ENCODE measurements at places on chromosomes 5 and 9.

DNA sequence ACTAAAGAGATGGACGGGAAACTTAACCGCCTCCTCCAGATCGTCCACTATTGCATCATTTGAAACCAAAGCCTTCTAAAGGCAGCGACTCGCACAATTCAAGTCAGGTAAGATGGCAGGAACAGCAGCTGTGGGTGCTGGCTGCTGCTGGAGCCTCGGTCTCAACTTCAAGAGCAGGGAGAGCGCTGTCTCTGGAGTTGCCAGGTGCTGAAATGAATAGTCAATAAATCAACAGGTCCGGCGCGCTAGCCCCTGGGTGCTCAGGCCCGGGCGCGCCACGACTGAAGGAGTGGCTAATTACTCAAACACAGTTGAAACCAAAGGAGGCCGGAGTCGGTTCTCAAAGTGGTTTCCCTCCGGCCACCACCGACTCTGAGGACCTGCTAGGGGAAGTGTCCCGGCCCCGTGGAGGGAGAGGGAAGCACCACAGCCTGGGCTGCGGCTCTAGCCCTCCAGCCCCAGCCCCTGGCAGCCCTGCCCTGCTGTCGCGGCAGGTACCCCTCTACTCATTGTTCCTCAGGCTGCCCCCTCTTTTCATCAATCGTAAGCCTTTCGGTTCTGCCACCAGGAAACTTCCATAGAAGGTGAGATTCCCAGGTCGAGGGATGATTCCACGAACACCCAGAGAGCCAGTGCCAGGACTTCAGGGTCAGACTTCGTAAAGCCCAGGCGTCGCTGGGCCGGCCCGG lies 804 bp downstream of the TTC39B start:
- peak; percentile 79 for DNase-seq

DNA sequence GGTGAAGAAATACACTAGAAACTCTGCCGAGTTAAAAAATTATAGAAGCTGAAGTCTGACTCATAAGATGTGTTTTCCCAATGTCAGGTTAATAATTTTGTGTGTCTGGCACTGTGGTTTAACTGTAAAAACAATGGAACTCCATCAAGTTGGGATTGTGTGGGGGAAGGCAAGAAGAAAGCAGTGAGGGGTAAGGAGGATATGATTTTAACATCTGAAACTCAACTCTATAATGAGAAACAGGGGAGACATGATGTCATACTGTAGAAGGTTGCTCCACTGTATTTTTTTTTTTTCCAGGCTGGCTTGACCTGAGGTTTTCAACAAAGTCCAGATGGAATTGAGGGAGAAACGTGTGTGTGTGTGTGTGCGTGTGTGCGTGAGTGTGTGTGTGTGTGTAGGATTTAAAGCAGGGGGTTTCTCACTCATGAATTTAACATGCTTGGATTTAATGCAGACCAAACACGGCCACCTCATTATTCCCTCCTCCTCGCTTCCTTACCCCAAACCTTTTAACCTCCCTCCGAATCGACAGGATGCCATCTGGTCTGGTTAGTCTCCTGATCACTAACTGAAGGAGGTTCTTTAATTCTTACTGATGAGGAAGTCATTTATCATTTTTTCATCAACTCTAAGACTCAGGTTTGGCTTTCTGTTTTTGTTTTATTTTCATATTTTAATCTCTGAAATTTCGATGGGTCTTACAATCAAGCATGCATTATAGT lies 140.2 kb upstream of the LPAR1 start:
- no peak for DNase-seq

DNA sequence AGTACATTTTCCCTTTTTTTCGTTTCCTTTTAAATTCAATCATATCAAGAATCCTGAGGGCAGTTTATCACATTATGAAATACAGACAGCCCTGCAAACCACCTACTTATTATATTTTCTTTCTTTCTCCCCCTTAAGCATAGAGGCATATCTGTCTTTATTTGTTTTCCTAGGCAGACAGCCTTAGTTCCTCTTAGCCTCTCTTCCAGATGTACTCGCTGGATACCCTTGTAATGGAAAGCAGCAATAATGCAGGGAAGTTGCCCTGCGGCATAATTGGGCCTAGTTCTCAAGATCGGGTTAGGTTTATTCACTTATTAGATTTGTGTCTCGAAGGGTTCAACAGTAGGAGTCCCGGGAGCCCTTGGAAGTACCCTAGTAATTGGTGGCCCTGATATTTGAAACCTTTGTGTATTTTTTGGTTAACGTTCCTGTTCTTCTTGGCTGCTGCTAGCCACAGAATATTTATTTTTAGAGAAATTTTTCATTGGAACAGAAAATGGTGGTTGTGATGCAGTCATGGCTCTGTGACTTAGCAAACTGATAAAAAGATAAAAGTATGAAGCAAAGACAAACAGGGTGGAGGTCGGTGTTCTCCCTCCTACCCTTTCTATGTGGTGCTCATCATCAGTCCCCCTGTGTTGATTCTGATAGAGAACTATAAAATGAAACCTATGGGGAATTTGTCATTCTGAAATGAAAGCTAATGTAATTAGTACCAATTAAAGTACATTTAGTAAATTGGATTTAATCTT lies 6.4 kb downstream of the TLE4 start:
- DNase-seq: no peak

- no peak for DNase-seq
These were observed 39.1 kb downstream of the FBN2 start for GRCh38 chr5:128498844-128499455.

DNA sequence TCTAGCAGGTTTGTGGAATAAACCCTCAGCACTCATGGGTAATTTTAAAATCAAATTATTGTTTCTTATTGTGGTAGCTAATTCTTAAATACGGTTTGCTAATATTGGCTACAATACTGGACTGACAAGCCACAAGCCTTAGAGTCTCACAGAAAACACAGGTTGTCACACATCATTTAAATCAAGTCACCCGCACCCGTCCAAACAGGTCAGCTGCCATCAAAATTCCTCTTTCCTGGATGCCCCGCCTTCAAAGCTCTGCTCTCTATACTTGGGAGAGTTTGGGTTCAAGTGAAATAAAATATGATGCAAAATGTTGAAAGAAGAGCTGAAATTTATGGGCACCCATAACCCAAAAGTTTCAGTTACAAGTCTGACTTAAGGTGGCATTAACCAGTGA lies 12.3 kb upstream of the SUSD1 start:
- DNase-seq: no peak

DNA sequence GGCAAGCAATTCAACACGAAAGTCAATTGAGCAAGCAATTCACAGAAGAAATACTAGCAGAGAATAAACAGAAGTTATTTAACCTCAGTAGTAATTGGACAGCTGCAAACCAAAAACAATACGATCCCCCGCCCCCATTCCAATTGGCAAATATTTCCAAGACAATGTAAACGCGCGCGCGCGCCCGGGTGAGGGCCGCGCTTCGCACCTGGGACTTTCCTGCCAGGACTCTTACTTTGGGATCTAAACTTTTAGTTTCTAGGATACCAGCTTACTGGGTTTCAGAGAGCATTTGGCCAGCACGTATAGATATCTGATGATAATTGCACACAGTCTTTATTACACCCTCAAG lies 8.6 kb downstream of the RUFY1 start:
- DNase-seq: no peak

DNA sequence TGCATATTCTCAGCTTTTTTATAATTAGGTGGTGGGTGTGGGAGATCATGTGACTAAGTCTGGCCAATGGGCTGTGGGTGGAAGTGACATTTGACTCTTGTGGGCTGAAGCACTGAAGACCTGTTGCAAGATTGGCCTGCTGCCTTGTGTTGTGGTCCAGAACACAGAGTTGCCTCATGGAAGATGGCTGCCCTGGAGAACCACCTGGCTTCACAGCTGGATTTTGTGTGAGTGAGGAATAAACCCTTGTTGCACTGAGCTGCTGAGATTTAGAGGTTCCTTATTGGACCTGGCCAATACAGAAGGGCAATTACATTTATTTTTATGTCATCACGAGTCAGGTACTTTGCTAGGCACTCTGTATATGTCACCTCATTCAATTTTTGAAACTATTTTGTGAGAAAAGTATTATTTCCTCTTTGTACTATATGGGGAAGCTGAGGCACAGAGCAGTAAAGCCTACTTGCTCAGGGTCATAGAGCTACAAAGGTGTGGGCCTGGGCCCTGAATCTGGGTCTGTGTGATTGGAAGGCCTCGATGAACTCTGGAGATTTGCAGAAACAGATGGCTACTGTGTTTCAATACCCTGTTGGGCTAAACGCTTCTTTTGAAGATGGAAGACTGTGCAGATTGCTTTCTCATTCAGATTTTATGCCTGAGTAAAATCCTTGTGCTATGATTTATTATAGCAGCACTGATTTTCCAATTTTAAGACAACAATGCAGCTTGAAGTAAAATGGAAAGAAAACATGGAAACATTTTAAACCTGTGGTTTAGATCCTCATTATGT lies 71.2 kb upstream of the TBC1D2 start:
- DNase-seq: no peak

GRCh38 chr5:108432024-108432423 lies 50.1 kb upstream of the FBXL17 start:
- no peak for DNase-seq

- DNase-seq: no peak
These were observed 1.6 kb downstream of the BSPRY start for GRCh38 chr9:113350937-113351336.

- DNase-seq: no peak
These were observed 105.7 kb upstream of the HAND1 start for GRCh38 chr5:154583671-154584177.

DNA sequence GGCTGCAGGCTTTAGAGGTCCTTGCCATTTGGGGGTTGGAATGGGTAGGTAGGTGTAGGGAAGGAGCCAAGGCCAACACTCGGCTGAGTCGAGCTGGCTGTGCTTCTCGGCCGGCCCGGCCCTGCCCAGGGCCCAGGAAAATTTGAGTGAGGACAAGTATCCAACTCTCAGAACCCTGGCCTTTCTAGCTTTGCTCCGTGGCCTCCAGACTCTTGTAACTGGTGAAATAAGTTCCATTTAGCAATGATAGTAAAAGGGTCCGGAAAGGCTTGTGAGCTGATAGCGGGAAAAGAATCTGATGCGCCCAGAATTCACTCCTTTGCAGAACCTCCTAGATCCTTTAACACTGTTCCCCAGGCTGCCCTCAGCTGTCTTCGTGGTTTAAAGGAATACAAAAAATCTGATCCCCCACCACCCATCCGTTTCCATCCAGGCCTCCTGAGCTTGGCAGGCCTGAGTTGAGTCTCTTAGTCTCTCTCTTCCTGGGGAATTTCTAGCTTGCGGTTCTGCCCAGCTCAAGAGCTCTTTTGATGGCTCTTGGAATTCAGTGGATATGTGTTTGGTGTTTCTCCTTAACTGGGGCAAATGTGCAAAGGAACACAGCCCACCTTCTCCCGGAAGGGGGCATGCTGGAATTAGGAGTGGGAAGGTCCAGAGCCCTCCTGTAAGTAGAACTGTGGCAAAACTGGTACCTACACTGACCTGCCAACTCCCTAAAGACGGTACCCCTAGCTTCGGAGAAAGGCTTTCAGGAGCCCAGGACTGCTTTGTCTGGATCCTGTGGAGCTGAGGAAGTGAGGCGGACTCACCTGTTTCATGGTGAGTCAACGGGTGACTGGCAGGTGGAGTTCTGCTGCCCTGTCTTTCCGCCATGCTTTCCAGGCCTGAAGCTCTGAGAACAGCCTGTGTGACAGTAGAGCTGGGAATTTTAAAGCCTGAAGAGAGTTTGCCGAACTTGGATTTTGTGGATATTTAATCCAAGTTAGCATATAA lies 1.7 kb downstream of the DMRT3 start:
- DNase-seq: no peak

DNA sequence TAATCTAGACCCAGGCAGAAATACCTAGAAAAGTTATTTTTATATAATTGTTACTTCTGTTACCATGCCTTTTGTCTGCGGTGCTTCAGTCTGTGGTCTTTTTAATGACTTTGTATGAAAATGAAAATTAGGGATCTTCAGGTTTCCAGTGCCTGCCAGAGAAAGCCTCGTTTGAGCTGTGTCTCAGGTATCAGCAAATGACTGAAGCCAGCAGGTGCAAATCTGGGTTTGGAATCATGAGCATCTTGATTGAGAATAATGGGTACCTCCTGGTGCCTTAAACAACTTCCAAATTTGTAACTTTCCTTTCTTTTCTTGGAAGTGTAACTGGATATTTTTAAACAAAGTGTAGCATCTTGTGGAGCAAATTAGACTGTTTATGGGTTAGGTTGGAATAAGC lies 4.3 kb downstream of the ZBTB34 start:
- DNase-seq: no peak

- no peak for DNase-seq
These were observed 1655.8 kb downstream of the MAT2B start for GRCh38 chr5:165161204-165161603.

DNA sequence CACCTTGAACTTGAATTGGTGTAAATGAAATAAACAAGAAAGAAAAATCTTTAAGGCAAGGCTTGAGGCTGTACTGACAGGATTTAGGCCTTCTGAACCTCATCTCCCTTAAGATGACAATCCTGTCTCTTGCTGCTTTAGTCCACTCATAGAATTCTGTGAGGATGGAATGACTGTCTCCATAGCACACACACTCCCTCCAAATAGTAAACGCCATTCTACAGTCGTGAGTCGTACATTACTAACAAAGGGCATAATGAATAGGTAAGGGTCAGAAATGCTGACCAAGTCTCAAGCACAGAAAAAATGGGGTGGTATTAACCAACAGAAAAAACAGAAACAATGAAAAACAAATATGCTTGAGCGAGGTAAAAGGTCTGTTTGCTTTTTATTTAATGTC lies 71.8 kb upstream of the SIMC1 start:
- DNase-seq: no peak

GRCh38 chr5:93930098-93930497 lies 188.7 kb upstream of the POU5F2 start:
- no peak for DNase-seq

- DNase-seq: peak; percentile 60
These were observed 79.4 kb downstream of the ESM1 start for GRCh38 chr5:54905942-54906537.

- DNase-seq: no peak
These were observed 14.7 kb upstream of the PWWP2A start for GRCh38 chr5:160133918-160134304.

- DNase-seq: no peak
These were observed 84.3 kb upstream of the SMC2 start for GRCh38 chr9:104009826-104010225.

DNA sequence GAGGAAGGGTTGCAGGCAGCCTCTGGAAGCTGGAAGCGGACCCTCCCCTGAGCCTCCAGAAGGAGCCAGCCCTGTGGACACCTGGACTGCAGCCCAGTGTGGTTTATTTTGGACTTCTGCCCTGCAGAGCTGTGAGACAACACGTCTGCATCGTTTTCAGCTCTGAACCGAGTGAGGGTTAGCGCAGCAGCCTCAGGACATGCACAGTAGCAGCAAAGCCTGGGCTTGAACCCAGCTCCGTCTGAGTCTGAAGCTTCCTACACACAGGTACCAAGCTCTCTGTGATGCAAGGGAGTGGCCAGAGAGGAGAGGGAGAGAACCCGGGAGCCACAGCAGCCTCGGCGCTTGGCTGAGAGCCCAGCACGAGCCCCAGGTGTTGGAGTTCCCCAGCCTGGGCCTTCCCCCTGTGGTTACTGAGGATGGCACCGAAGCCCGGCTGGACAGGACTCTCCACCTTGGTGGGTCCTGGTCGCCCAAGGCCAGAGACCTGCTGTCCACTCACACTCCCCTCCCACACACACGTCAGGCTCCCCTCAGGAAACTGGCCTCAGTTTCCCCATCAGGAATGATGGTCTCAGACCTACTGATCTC lies 128.2 kb downstream of the OLFM1 start:
- DNase-seq: peak; percentile 45
